ENCODE measurements at places on chromosomes 12 and 14. TPM values are rescaled to one million over a fixed set of nuclear protein-coding genes. Genes with fewer than 3 reads are reported as not detected.
A peak's percentile ranks its signal among the peaks of the same experiment; 100 is the strongest.

Gene KCNJ8
- 12.8 TPM for total RNA-seq

Gene LALBA
- total RNA-seq: not detected

Gene LGR5
- 1.2 TPM for total RNA-seq

Gene DUSP16
- 44.0 TPM for total RNA-seq

- DNase-seq: no peak
Observed at GRCh38 chr12:27552235-27552634, 28.2 kb downstream of the PPFIBP1 start.

DNA sequence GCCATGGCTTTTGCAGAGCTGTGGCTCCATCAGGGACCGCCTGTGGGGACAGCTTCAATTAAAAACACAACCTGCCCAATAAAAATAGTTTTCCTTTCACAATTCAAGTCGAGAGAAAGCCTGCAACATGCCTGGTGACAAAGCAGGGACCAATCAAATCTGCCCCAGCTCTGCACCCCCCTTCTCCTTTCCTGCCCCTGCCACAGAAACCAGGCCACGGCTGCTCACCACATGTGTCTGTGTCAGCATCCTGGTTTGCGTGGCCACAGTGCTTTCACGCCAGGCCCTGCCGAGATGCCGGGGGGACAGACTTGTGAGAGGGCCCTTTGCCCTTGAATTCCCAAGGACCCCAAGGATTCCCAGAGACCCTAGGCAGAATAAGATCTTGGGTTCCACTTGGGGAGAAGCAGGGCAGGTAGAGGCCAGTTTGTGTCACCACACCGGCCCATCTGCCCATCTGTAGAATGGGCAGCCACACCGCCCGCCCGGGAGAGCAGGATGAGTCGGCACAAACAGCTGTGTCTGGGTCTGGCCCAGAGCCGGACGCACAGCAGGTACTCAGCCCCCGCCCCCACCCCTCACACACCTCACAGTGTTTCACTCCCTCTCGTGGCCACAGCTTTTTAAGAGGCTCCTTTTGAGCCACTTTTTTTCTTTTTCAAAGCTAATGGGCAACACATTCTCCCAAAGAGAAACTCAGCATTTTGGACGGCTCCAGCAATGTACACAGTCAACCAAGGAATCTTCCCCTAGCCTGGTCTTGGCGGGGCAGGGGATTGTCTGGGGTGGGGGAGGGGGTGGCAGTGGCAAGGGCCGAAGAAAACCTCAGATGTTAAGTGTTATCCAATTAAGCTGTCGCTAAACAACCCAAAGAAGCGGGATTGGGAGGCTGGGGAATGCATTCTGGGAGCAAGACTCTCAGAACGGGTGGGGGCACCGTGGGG, 41.5 kb downstream of the BCL11B start:
- peak; percentile 44 for DNase-seq

DNA sequence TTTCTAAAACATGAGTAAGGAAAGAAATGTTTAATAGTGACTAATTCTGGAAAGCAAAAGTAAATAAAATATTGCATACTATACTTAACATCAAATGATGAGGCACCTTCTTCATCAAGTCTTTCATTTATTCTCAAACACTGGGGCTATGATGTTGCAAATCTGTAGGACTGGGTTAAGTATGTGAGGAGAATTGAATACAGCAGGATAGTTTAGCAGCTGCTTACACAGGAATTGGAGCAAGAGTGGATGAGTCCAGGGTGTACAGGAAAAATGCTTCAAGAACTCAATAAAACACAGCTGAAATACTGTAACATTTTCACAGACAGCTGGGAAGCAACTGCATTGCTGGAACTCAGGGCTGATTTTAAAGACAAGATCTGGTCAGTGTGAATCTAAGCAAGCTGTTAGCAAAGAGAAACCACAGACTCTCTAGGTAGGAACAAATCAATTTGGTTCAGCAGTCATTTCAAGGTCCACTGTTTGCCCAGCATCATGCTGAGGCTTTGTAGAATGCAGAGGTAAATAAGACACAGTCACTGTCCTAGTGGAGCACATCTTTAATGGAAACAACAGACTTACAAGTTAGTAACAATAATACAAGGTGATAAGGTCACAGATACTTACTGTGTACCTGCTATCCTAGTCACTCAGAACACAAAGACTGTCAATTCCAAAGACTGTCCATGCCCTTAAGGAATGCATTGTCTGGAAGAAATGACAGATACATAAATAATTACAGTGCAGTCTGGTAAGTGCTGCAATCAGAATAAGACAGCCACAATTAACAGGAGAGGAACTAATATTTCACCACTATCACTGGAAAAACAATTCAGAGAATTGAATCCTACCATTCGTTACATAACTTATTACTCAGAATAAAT, 96.8 kb upstream of the DACT1 start:
- DNase-seq: no peak

DNA sequence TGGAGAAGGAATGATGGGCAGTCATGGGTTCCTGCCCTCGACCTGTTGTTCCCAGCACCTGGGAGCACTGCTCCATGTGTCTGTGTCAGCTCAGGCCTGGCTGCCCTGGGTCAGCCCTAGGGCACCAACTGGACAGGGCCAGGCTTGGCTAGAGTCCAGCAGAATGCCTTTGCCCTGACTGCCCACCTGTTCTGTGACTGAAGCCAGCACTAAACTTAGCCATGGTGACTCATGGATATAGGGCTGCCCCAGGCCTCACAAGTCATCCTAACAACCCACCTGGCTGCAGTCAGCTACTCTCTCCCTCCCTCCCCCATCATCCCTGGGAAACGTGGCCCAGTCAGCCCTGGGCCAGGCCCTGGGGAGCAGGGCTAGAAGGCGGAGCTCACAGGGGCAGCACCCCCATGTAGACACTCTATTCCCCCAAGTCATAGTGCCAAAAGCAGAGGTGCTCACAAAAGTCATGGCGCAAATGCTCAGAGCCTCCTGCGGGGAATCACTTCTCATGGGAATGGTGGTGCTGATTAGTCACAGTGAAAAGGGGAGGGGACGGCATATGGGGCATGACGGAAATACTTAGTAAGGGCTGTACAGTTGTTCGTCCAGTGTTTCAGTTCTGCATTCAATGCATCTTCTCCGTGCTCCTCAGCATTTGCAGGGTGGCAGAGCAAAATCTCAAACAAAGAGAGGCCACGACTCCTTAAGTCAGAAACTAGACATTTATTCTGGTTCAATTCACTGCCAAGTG, 52.0 kb upstream of the NTF3 start:
- DNase-seq: no peak

DNA sequence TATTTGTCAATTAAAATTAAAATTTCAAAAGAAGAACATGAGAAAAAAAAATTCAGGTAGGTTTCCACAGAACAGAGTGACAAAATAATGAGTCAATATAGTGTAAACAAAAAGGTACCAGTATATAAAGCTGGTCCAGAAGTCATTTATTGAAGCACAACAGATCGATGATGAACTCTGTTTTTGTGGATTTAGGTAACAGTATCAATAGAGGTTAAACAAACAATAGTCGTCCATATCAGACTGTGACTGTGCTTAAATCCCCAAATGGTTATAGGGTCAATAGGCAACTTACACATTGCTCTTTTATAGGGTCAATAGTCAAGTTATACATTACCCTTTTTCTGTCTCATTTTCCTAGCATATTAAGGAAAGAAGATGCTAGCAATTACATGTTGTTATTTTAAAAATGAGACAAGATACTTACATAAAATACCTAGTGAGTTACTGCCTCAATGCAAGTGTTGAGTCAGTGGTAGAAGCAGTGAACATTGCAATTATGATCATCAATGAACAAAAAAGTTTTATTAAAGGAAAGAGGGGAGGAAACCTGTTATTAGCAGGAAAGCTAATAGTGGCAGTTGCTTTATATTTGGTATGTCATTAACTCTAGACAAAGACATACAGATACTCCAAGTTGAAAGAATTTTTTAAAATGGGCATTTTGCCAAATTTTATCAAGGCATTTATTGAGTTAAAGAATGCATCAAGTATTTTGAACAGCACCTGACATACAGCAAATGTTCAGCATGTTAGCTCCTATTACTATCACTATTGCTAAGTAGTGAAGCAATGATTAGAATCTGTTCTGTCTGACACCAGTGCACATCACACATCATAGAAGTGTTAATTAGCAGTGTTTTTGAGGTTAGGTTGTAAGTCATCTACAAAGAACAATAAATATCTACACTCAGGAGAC, 102.9 kb downstream of the CCER1 start:
- no peak for DNase-seq

DNA sequence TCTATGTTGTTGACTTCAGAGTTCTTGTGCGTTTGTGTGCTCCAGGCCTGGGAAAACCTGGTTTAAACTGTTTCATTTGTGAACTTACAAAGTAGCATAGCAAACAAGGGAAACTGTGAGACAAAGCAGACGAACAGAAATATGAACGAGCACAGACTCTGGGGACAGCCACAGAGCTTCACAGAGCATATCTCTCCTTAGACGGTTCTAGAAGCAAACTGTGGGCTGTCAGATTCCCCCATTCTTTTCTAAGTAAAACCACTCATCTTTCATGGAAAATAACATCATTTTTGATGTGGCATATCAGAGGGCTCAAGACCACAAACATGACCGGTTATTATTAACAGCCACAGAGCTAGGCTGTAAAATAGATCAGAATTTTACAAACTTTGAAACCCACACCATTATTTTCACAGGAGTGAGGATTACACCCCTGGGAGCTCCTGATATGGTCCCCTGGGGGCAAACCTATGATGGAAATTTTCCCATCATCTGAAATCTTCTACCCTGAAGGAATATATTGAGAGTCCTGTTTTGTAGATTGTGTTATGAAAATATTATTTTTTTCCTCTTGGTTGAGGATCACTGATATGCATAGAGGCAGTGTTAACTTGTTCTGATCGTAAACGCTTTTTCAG, 102.0 kb downstream of the ADGRD1 start:
- DNase-seq: no peak

DNA sequence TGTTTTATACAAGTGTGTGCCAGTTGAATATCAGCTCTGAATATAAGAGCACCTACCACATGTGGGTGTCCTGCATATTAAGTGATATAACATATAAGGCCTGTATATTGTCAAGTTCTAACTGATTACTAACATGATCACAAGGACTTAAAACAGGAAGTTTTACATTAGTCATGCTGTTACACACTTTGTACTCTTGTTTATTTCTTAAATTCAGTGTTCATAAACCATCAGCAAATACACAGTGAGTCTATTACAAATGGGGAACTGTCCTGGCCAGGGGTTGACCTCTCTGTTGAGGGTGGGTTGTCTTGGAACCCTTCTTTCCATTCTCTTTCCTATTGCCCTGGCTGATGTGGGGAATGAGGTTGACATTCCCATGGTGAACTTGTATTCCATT, 19.1 kb downstream of the HELB start:
- DNase-seq: no peak

All from lower lobe of right lung (tissue), 2 donors.